Lung microvascular endothelial cell (primary cell): ENCODE measurements at places on chromosomes 4 and X. TPM values are rescaled to one million over a fixed set of nuclear protein-coding genes. Genes with fewer than 3 reads are reported as not detected.

IL13RA2 gene
- 0.20 and 0.65 TPM in 2 replicates for total RNA-seq

RHOH gene
- 0.22 TPM in 1 of 2 replicates, not detected in the other for total RNA-seq

RAB9B gene
- total RNA-seq = 0.60 and 0.65 TPM in 2 replicates

ACE2 gene
- total RNA-seq = not detected in 2 replicates

PPEF2 gene
- total RNA-seq = under 0.01 TPM in 1 of 2 replicates, not detected in the other

FGD1 gene
- total RNA-seq = 0.60 and 1.1 TPM in 2 replicates

PRDM8 gene
- 0.87 and 1.2 TPM in 2 replicates for total RNA-seq

TMEM184C gene
- total RNA-seq = 18.7 and 29.8 TPM in 2 replicates

SPACA5 gene
- not detected in 2 replicates for total RNA-seq

DNA sequence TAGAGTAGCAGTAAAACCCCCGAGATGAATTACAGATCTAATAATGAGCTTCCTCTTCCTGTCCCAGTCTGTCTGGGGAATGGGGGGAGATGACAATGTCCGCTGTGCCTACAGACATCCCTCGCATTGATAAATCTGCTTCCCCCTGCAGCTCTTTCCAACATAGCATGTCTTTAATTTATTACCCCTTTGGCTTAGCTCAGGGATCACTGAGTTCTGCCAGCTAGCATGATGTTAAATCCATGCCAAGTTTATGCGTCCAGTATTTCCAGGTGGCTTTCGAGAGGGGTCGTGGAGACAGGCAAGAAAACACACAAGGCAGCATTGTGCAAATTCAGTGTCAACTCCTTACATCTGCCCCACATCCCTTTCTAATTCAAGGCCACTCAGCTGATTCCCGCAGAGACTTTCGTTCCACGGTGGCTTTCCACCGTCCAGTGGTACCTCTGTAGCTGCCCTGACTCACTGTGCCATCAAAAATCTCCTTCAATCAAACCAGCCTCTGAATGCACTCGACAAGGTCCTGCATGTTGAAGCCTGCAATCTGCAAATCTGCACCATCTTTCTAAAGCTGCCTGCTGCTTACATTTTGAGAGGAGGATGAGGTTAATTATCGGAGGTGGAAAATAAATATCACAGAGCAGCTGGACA, 75.1 kb downstream of the MXRA5 start:
- DNase-seq = peak; percentile 2

- DNase-seq = no peak
Observed at GRCh38 chr4:8910100-8910821, 38.6 kb upstream of the HMX1 start.

DNA sequence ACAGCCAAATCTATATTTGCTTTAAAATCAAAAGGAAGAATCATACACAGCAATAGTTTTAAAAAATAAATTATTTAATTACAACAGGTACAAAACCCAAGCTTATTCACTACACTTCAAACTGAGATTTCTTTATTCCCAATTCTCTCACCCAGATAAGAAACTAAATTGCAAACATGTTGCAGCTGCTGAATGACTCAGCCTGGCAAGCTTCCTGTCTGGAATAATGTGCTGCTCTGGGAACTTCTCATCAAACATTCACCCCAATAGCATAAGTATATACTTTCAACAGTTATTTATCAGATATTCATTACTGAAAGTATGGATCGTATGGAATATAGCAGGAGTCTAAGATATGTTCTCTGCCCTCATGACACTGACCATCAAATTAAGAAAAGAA, 43.0 kb upstream of the GABRA2 start:
- DNase-seq = peak; percentile 13

DNA sequence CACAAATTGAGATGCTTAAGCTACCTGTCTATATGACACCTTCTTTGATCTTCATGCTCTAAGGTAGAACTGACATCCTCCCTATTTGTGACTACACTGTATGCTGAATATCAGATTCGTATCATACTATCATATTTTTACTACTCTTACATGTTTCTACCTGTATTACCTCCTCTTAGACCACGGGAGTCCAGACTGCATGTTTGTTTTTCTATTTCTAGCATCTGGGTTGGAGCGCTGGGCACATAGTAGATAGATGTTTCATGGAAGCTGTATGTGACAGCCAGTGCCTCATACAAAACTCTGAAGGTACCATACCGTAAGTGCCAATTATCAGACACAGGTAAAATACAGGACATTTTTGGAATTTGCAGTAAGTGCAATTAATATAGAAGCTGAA, 47.6 kb downstream of the ATP10D start:
- DNase-seq = no peak

GRCh38 chr4:170124406-170124805, 34.6 kb upstream of the AADAT start:
- DNase-seq = no peak

GRCh38 chr4:47736146-47736545, 101.7 kb downstream of the CORIN start:
- no peak for DNase-seq

- DNase-seq = no peak
Observed at GRCh38 chr4:3518941-3519340, 13.3 kb downstream of the LRPAP1 start.

GRCh38 chr4:153131596-153131995, 72.6 kb upstream of the TRIM2 start:
- DNase-seq = no peak

GRCh38 chr4:54929459-54929858, 195.9 kb downstream of the KDR start:
- DNase-seq = peak; percentile 16

- no peak for DNase-seq
Observed at GRCh38 chr4:75065909-75066308, 133.0 kb downstream of the PARM1 start.

DNA sequence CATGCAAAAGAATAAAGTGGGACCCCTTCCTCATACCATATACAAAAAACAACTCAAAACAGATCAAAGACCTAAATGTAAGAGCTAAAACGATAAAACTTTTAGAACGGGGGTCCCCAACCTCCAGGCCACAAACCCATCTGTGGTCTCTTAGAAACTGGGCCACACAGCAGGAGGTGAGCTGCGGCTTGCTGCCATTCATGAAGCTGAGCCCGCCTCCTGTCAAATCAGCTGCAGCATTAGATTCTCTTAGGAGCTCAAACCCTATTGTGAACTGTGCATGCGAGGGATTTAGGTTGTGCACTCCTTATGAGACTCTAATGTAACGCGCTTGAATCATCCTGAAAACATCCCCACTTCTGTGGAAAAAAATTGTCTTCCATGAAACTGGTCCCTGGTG, 7.0 kb upstream of the GATA1 start:
- DNase-seq = no peak

DNA sequence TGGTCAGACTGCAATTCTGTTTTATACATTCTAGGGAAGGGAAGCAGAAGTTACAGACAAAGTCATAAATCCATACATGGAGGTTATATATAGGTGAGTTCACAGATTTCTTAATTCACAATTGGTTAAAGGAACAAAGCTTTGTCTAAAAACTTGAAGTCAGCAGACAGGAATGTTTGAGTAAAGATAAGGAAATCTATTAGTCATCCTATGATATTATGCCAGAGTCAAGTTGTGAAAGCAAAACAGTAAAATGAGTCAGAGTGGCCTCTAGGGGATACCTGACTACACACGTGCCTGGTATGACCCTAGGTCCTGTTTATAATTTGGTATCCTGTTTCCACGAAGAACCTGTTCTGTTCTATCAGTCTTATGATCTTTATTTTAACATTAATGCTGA, 31.5 kb downstream of the ACTRT1 start:
- peak; percentile 75 for DNase-seq

GRCh38 chr4:95850161-95850560, 10.3 kb downstream of the PDHA2 start:
- no peak for DNase-seq

DNA sequence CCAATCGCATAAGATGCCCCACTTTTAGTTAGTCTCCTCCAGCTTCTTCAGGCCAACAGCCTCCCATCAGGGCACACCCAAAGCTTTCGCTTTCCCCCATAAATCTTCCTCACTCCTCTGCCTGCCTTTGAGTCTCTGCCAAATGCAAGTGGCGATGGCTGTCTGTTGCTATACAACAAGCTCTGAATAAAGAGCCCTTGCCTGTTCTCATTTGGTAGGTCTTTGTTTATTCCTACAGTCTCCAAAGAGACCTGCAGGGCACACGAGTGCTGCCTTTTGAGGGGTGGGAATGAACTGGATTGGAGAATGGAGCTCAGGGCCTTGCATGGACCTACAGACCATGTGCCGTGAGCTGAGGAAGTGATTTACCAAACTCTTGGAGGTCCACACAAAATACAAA, 52.2 kb upstream of the SOD3 start:
- no peak for DNase-seq

GRCh38 chr4:83266689-83267088, 17.9 kb downstream of the COQ2 start:
- no peak for DNase-seq

DNA sequence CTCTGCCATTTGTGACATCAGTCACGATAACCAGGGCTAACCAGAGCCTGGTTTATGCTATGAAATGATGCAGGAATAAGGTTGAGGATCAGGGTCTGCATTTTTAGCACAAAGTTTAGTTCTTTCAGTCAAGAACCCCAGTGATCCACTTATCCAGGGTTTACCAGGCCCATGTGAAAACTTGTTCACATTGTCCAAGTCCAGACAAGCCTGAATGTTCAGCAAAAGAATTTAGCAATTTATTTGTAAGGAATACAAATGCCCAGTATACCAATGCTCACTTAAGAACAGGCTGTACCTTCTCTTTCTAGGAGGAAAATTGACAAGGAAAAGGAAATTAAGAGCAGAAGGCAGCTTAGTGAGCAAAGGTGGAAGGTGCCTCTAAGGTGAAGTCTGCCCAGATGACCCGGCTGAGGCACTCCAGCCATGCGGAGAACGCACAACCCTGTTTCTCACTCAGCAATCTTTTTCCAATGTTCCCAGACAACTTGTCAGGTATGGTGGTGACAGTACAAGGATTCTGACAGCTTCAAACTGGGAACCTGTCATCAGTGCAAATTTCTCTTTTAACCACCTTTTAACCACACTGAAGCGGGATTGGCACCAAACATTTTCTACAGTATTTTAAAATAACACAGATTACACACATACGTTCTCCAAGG, 54.0 kb downstream of the TBC1D9 start:
- DNase-seq = no peak

GRCh38 chrX:23901060-23901459, 6.7 kb downstream of the APOO start:
- DNase-seq = peak; percentile 90

DNA sequence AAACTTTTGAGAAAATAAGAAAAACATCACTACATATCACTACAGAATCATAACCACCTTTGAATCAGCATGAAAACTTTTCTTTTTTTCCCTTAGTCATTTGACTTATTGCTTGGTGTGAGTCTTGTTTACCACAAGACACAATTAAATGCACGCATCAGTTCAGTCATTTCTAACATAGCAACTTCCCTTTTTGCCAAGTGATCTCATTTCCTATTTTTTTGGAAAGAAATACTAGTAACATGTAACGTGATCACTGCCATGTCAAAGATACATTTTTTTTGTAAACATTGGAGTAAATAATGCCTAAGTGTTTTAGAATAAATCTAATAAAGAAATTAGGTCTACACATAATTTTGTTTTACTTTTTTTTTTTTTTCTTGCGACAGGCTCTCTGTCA, 5.1 kb upstream of the CXCL8 start:
- peak; percentile 95 for DNase-seq

- DNase-seq = no peak
Observed at GRCh38 chr4:4994312-4995097, 24.8 kb downstream of the CYTL1 start.

- no peak for DNase-seq
Observed at GRCh38 chr4:80049402-80049801, 23.6 kb downstream of the ANTXR2 start.

GRCh38 chrX:153885968-153886903, at the start of gene L1CAM:
L1CAM (minus strand) TSS chrX:153886173; CDS start chrX:153875836, 10,337 bp downstream.
- no peak for DNase-seq

DNA sequence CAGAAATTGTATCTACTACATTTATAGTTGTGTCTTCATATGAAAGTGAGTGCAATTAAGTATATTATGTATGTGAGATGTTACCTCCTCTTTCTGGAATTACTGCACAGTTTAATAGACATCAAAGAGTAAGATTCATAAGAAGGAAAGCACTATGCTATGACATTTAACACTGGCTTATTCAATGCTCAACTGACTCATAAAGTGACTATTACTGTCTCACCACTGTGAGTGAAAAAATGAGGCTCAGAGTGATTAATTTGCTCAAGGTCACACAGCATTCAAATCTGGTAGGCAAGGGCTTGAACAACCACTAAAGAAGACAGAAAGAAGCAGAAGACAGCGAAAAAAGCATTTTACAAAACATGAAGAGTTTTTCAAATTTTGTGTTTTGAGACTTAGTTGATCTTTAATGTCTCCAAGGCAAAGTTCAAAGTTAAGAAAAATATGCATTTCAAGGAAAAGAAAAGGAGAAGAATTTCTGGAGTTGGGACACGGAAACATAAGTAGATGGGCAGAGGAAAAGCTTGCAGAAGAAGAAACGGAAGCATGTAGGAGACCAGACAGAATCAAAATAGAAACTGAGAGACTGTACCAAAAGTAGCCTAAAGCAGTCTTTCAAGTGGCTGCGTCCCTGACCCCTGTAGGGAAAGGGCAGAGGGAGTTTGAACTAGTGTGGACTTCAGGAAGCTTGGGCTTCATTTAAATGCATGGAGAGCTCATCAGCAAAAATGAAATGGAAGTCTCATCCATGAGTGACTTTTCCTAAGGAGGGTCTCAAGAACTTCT, 66.3 kb downstream of the KCNIP4 start:
- no peak for DNase-seq

GRCh38 chrX:43898406-43899035, 16.3 kb upstream of the MAOB start:
- DNase-seq = no peak

GRCh38 chr4:145887241-145887991, 51.2 kb downstream of the ZNF827 start:
- DNase-seq = peak; percentile 71

GRCh38 chr4:40197879-40198689, 1.3 kb downstream of the RHOH start:
- DNase-seq = no peak
